Kidney (tissue), 22 donors: ENCODE measurements at places on chromosomes 7 and 10.

DNA sequence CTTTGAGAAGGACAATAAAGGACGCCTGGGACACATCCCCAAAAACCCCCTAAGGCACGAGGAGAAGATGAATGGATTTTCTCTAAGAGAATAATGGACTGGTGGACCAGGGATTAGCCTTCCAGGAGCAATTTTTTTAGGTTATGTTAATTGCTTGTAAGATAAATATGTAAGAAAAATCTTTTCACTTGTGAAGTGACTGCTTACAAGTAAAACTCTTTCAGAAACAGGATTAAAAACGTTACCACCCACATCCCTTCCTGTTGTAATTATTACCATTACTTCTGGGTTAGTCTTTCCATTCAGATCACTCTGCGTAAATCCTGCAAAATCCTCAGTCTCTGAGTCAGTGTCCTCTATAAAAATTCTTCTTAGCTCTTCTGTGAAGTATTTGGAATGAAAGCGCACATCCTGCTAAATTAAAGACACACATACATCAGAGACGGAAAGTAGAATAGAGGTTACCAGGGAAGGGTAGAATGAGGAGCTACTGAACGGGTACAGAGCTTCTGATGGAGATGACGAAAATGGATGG is 34.3 kb downstream of the CDCA7L start:
- no peak for DNase-seq

DNA sequence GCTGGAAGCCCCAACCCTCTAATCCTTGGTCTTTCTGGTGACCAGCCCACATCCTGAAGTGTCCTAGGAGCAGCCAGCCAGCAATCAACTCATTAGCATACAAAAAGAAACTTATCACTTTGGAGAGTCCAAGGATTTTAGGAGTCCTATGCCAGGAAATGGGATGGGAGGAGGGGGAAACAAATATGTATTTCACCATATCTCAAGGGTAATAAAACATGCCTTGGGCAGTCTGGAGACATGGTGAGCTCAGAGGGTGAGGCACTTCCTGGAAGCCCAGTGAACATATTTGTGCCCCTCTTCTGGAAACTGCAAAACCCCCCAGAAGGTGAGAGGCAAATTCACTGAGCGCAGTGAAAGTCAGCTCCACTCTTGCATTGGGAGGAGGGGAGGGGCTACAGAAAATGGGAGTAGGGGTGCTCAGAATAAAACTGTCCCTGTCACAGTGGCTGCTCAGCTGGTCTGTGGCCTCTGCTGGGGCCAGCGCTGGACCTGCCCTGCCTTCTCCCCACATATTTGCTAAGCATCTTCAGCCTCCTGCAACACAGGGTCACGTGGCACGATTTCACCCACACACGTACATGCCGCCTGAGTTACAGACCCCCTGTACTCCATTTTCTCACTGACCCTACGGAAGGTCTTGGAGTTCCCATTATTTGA is 17.7 kb upstream of the ZMIZ1 start:
- no peak for DNase-seq

GRCh38 chr7:7820409-7820808 is 102.0 kb upstream of the RPA3 start:
- no peak for DNase-seq

GRCh38 chr10:87966459-87966858 is 103.0 kb downstream of the PTEN start:
- no peak for DNase-seq

- DNase-seq = no peak
Observed at GRCh38 chr10:72375585-72375984, 20.9 kb upstream of the DNAJB12 start.

GRCh38 chr7:44259547-44260457 is 59.0 kb downstream of the YKT6 start:
- peak; percentile 91 for DNase-seq

- peak; percentile 79 for DNase-seq
Observed at GRCh38 chr7:90645784-90646183, 49.7 kb downstream of the CDK14 start.
